ENCODE measurements at places on chromosomes 6 and 20.

DNA sequence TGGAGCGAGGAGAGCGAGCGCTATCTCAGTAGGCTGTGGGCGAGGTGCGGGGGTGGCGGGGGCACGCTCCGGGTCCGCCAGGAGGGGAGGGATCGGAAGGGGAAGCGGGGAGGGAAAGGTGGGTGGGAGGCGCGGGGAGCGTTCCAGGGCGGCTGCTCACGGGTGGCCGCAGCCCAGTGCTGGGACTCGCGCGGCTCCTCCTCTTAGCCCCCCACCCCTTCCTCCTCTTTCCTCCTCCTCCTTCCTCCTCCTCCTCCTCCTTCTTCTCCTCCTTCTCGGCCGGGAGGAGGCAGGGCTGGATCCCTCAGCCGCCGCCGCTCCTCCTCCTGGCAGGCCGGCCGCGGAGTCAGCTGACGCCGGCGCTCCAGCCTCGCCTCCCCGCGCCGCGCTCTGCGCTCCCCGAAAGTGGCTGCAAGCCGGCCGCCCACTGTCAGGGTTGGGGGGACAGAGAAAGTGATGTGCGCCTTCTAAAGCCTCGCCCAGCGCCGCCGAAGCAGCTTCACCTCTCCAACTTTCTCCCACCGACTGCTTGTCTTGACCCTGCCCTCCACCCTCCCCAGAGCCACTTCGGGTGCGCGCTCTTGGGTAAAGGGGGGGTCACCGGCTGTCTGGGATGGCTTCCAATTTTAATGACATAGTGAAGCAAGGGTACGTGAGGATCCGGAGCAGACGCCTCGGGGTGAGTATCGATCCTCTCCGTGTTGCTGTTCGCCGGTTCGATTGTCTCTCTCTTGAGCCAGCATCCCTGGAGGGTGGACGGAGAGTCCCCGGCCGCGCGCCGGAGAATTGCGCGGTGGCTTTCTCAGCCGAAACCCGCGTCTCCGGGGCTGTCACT is at the start of gene DOK5:
TSS of gene DOK5 (plus strand) at position 260 of the 835 bp plus-strand sequence. CDS start at position 614, 354 bp downstream.
- no peak for DNase-seq

DNA sequence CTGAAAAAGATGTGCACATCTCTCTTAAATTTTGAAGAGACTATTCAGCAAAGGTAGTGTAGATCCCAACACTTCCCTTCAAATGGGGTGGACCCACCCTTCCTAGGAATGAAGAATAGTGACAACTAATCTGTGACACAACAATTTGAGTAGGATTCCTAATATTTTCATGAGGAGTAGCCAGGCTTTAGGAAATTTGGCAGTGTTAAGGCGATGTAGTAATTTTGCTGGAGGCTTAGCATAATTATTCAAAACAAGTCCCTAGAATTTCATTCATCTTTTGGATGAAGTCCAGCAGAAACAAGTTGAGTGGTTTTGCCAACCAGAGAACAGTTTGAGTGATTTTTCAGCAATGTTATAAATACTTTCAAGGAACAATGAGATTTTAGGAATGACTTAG is 52.4 kb downstream of the ELOVL4 start:
- DNase-seq, result no peak

DNA sequence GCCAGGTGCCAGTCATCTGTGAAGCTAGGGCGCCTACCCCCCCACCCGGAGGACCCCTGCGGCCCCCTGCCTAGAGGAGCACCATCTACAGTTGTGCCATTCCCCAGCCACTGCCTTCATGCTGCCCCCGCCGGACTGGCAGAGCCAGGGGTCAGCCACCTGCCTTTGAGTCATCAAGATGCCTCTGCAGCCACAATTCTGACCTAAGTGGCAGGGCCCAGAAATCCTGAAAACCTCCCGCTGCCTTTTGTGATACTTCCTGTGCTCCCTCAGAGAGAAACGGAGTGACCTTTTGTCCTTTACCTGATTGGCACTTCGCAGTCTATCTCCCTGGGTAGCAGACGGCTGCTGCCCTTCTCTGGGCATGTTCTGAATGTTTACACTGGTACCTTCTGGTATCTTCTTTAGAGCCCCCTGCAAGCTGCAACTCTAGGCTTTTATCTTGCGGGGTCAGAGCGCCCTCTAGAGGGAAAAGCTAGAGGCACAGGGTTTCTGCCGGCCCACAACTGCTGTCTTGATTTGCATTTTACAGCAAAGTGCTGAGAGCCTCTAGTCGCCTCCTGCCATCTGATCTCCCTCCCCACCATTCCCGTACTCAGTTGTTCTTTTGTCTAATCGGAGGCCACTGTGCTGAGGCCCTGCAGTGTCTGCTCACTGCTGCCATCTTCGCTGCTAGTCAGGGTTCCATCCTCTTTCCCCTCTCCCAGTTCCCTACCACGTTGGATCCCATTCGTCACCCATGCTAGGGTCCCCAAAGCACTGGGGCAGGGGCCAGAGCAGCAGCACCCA is 26.9 kb downstream of the SPATA2 start:
- peak; percentile 51 for DNase-seq

- DNase-seq, result no peak
Measured at GRCh38 chr6:128256095-128256494, 264.3 kb downstream of the PTPRK start.

DNA sequence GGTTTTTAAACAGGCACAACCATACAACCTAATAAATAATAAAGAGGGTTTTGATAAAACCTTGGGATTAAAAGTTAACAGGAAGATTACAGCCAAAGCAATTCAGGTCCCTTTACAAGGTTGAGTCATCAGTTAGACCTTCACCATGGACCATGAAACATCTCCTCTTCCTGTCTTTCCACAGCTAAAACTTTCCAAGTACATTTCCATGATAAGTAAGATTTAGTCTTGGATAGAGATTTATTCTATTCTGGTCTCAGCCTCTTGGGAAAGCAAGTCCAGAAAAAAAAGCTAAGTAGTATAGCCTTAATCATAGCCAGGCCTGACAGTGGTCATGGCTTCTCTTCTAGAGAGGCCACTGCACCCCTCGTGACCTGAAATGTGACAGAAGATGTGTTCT is 2.9 kb upstream of the PRSS35 start:
- DNase-seq, result no peak

GRCh38 chr6:134658596-134658995 is 291.3 kb downstream of the ALDH8A1 start:
- no peak for DNase-seq

DNA sequence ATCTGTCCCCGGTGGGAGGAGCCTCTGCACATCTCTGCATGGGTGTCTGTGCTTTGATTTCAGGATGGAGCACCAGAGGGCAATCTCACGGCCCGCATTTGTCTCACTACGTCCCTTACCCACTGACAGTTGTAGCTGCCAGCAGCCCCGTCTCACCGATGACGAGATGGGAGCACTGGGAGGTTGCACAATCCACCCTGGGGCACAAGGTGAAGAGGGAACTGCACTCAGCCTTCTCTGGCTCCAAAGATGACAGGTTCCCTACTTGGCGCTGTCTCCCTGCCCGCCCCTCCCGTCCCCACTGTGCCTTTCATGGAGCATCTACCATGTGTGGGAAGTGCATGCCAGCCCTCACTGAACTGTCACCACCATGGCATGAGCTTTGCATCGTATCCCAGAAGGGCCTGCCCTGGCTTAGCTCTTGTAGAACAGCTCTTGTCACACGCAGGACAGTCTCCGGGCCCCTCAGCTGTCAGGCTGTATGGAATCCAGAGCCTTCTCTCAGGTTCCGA is 99.9 kb upstream of the PMEPA1 start:
- no peak for DNase-seq

Measured in CD4-positive, alpha-beta T cell treated with Interleukin-4 for 1 hour (primary cell).